NCI-H1930 (cell line): ENCODE measurements at places on chromosomes 7 and 10.

DNA sequence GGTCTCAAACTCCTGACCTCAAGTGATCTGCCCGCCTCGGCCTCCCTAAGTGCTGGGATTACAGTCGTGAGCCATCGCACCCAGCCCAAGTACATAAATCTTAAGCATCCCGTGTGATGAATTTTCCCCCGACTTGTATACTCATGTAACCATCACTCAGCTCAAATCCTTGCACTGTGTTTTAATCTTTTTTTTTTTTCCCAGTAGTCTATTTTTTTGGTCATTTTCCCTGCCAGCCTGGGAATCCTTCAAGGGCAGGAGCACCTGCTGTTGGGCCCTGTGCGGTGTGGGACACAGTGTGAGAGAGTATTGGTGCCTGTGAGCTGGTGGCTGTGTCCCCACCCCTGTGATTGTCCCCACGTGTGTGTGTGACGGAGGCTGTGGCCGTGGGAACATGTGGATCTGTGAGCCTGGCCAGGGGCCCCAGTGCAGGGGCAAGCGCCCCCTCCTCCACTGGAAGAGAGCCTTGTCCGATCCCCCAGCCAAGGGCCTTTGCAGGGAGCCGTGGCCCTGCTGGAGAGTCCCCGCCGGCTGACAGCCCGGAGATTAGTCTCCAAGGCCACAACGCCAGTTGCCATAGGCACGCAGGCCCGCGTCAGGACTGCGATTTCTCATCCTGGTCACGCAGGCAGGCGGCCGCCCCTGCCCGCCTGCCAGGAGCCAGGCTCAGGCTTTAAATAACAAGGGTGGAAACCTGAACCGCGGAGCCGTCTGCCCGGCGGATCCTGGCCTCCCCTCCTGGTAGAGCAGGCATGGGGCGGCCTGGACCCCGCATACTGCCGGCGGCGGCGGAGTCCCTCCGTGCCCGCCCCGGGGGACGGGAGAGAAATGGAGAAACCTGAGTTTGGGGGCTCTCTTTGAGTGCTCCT is 26.5 kb downstream of the GTF2IRD1 start:
- DNase-seq = no peak

GRCh38 chr10:117530791-117531190 is 11.8 kb upstream of the EMX2 start:
- no peak for DNase-seq

- no peak for DNase-seq
Observed at GRCh38 chr10:63718421-63718820, 197.2 kb downstream of the REEP3 start.

DNA sequence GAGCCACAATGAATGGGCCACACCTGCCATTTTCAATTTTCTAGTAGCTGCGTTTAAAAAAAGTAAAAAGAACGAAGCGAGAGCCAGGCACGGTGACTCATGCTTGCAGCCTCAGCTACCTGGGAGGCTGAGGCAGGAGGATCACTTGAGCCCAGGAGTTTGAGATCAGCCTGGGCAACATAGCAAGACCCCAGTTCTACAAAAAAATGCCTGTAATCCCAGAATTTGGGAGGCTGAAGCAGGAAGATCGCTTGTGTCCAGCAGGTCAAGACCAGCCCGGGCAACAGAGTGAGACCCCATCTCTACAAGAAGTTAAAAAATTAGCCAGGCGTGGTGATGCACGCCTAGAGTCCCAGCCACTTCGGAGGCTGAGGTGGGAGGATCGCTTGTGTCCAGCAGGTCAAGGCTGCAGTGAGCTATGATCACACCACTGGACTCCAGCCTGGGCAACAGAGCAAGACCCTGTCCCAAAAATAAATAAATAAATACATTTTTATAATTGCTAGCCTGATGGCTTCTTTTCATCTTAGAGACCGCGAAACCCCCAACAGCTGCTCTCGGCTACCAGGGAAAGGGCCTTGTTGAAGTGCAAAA is 32.1 kb downstream of the MICALL2 start:
- no peak for DNase-seq

DNA sequence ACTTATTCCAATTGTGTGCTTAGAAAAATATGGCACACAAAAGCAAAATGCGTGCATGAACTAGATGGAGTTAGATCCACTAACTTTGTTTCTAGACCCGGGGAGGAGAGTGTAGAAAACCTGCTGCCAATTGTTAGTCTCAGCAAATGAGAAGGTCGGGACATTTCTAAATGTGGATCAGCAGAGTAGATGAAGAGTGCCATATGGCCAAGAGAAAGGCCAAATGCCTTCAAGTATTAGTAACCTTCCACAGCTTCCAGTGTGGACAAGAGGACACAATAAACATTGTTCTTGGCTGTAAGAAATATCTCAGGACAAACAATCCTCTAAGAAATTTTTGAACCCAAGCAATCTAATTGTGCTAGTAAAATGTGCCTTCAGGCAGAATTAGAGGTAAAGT is 690.3 kb downstream of the REEP3 start:
- DNase-seq = no peak

- DNase-seq = no peak
Observed at GRCh38 chr7:73892003-73892999, 31.3 kb downstream of the TMEM270 start.

DNA sequence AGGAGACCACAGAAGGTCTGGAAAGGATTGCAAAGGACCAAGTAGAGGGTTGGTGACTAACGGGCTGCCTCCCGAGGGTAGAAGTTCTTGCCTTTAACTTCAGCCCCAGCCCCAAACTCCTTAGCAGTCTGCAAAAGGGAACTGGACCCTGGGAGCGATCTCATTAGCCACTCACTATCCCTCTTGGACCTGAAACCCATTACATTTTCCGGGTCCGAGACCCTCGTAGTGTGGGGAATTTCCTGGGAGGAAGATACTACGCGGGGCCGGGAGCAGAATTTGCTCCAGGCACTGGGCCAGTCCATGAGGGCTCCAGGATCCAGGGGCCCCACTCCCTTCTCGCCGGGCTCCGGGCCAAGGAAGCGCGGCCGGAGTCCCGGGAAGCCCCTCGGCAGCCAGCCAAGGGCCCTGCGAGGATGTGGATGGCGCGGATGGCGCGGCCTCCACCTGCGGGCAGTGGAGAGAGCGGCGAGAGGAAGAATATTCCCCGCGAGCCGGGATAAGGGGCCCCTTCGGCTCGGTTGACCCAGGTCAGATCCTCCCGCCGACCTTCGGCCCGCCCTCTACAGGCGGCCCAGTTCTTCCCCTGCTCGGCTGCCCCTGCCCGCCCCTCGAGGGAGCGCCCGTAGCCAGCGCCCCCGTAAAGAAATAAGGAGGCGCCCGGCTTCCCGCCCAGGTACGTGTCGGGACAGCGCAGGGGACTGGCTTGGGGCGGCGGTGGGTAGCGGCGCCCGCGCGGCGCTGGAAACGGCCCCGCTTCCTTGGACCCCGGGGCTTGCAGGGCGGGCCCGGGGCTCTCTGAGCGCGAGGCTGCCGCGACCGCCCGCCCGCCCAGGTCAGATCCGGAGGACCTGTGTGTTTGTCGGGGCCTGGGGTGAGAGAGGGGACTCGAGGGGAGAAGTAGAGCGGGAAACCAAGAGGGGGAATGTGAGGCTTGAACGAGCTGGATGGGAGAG is at the start of gene MYO3A:
MYO3A (plus strand) TSS at position 577 of the 956 bp plus-strand sequence. CDS start 17,882 bp downstream, outside the sequence.
- no peak for DNase-seq

DNA sequence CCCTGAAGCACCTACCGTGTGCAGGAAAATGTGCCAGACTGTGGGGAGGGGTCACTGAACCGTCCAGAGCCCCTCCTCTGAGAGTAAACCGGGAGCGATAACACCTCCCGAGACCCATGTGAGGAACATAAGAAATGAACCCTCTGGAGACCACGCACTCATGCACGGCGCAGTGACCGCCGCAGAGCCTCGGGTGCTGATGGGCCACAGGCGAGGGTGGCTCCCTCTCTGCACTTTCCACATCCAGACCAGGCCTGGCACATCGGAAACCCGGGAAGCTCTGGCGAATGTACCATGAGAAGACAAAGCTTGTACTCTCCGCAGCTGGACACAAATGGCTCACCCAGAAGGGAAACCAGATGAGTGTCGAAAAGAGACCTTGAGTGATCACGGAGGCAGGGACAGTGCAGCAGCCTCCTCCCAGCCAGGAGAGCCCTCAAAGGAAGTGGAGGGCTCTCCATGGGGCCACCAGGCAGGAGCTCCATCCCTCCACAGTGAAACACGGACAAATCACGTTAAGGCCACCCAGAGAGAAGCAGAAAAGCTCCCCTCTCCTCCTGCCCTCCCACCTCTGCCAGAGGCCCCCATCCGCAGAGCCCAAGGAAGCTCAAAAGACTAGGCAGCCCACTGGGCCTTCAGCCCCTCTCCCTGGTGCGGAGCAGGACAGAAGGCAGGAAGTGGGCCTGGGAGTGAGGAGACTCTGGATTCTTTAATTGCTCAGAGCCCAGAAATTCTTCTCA is 178.1 kb upstream of the PPP2R2D start:
- no peak for DNase-seq

DNA sequence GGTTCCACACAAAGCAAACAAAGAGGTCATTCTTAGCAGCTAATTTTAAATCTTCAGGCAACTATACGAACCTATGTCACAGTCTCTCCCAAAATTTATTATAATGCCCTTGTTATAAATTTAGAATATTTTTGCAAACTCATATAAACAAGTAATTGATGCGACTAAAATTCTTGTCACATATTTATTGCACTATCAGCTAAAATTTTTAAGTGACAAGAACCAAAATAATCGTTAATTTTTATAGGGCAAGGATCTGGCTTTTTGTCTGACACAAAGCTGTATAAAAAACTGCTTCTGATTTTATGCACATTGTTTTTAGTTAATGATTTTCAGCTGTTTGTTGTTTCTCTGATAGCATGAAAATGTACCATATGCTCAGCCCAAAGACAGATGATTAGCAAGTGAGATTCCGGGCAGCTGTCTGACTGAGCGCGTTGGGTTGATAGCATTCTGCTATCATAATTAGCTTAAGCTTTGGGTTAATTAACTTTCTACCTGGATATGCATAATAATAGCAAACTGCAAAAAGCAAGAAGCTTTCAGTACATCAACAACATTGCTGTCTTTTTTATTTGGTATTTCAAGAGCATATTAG is 136.0 kb downstream of the MGMT start:
- DNase-seq = no peak

GRCh38 chr7:42868480-42868879 is 43.4 kb downstream of the C7orf25 start:
- no peak for DNase-seq

GRCh38 chr10:48625826-48626134 is 20.9 kb upstream of the ARHGAP22 start:
- no peak for DNase-seq

- DNase-seq = peak; percentile 8
Observed at GRCh38 chr7:22001345-22002004, 55.8 kb upstream of the CDCA7L start.

DNA sequence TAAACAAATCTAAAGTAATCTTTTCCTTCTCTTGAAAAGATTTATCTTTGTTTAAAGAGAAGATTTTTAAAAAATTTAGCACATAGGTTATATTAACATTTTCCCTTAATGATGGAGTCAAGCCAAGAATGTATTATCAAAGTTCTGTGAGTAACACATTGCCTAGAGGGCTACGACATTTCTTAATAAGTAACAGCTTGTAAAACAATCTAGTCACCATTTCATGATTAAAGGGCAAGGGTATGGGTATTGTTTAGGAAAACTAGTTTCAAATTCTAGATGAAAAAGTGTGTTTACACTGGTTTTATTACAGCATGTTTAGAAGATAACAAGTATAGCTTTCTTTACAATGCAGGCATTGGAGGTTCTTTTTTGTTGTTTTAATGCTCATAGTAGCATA is 28.6 kb upstream of the LAMB4 start:
- no peak for DNase-seq

- no peak for DNase-seq
Observed at GRCh38 chr7:69516238-69516820, 81.9 kb upstream of the AUTS2 start.

DNA sequence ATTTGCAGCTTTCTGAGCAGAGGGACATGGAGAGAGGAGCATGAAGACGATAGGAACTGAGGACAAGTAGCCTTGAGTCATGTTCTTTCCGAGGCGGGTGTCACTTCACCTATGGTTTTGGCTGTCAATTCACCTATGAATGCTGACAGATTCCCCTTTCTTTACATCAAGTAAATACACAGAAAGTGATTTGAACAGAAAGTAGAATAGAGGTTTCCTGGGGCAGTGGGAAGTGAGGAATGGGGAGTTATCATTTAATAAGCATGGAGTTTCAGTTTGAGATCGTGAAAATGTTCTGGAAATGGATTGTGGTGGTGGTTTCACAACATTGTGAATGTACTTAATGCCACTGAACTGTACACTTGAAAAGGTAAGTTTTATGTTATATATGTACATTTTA is 138.4 kb upstream of the MDFIC start:
- DNase-seq = no peak

GRCh38 chr10:103818105-103818504 is 37.3 kb downstream of the SH3PXD2A start:
- no peak for DNase-seq
